ENCODE measurements at places on chromosomes 1 and 21. TPM values are rescaled to one million over a fixed set of nuclear protein-coding genes. Genes with fewer than 3 reads are reported as not detected.

- no peak for DNase-seq
Observed at GRCh38 chr1:62325081-62325480, 5.8 kb upstream of the KANK4 start.

DNA sequence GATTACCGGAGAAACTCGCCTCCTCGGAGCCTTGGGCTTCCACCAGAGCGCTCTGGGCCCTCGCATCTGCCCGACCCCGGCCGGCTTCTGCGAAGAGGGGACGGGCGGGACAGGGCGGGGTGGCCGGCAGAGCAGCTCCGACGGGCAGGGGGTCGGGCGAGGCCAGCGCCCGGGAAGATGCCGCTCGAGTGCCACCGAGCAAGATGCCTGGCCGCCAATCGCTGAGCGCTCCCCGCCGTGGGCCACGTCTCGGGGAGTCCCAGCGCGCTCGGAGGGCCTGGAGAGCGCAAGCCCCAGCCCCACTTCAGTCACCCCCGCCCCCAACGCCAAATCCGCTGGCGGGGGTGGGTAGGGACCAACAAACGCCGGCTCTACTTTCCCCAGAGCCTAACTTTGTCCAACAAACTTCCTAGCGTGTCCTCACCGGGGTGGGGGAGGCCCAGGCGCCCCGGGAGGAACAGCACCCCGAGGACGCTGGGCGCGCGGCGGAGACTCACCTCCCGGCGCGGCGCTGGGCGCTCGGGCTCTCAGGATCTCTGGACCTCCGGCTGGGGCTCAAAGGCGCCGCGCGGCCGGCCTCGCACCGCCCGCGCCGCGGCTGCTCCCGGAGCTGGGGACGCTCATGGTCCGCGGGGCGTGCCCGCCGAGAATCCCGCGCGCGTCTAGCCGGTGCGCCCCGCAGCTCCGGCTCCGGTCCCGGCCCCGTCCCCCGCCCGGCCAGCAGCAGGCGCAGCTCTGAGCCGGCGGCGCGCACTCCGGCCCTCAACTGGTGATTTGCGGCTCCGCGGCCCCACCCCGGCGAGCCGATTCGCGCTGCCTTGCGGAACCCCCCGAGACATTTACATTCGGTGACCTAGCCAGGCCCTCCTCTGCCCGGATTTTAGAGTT, at the start of gene BCAR3:
Gene BCAR3 (minus strand): TSS at position 737 of the 888 bp plus-strand sequence. CDS start 6,907 bp downstream, outside the sequence.
- no peak for DNase-seq

GRCh38 chr1:31981972-31982371, 31.7 kb upstream of the KHDRBS1 start:
- no peak for DNase-seq

Gene GATAD2B
- 18.7 TPM for total RNA-seq

Gene NASP
- 64.5 TPM for total RNA-seq

Gene GJA4
- 4.0 TPM for total RNA-seq

- DNase-seq, result no peak
Observed at GRCh38 chr1:246782120-246782900, 58.1 kb downstream of the SCCPDH start.

GRCh38 chr1:242651817-242652216, 127.3 kb upstream of the PLD5 start:
- DNase-seq, result no peak

DNA sequence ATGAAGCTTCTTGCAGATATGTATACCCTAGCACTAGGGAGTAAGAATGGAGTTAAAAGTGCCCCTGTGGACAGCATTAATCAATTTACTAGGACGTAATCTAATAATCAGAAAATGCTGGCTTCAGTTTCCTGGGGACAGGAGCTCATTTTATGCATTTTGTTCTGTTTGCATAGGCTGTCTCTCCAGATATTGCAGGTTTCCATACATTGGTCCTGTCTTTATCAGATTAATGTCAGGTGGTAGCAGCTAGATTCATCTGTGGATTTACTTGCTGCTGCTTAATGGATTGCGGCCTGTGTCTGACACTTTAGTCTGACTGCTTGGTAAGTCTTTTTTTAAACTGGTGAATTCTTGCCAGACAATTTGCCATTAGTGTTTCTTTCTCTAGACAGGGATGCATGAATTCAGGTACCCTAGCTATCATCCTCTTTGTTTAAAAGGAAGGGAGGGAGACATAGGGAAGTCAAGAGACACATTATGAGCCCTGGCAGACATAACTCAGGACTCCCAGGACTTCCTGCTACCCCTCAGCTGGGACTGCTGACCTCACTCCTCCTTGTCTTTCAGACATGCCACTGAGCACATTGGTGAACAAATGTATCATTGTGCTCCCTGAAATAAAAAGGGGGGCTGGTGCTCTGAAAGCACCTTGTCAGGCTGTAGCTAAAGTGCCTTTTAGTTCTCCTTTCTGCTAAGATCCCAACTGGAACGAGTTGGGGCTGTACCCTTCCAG, 47.7 kb downstream of the NOS1AP start:
- DNase-seq, result no peak

GRCh38 chr1:82899017-82899416, 1098.3 kb downstream of the ADGRL2 start:
- DNase-seq, result no peak

- no peak for DNase-seq
Observed at GRCh38 chr1:161085165-161085564, 4.2 kb downstream of the NECTIN4 start.

DNA sequence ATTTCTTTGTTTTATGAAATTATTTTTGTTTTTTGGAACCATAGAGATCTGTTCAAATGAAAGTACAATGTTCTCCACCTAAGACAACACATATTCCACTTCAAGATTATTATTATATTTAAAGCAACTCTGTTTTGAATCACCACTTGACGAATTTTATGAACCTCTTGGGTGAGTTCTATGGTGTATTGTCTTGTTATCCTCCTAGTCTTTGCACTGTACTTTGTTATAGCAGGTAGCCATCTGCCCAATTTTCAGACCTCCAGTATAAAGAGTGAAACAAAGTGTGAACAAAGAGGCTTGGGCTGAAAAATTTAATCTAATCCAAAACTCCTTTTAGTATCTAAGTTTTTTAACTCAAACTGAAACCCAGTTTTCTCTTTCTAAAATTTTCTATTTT, 71.0 kb downstream of the LRRC7 start:
- DNase-seq, result no peak

Gene SPRR2A
- total RNA-seq, result not detected

Gene NPPB
- 1.5 TPM for total RNA-seq

Gene ADGRB2
- total RNA-seq, result 41.5 TPM

- DNase-seq, result no peak
Observed at GRCh38 chr1:208728815-208729214, 484.6 kb upstream of the PLXNA2 start.

DNA sequence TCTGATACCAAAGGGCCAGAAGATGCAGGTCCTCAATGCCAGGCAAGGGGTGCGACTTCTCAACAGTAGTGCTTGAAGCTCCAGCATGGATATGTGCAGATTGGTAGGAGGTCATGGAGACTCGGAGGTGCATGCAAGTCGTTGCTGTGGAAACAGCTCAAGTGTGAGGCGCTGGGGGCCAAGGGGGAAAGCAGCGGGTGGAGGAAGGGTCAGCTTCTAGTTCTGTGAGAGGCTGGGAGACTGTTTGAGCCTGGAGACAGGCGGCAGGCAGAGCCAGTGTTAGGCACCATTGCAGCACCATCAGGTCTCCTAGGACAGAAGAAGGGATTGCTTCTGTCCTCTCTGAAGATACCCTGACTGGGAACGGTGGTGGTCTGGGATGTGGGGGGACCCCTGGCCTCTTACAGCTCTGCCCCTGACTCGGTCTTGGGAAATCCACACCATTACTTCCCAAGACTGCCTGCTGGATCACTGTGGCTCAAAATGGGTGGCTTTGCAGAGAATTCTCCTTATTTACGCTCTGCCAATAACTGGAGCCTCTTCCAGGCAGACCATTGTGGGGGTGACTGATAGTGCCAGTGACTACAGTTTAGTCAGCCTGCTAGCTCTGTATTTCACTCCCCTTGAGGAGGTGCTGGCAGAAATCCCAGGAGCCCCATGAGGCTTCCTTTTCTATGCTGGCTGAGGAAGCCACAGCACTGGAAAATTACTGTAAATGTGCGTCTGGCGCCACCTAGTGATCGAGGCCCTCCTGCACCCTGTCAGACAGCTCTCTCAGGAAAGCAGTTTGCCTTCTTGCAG, 46.3 kb upstream of the VANGL1 start:
- peak; percentile 78 for DNase-seq

- no peak for DNase-seq
Observed at GRCh38 chr1:164733070-164733469, 174.1 kb downstream of the PBX1 start.

GRCh38 chr1:41294216-41294615, 52.1 kb upstream of the SCMH1 start:
- DNase-seq, result no peak

GRCh38 chr1:70945251-70945650, 102.4 kb downstream of the PTGER3 start:
- DNase-seq, result no peak

DNA sequence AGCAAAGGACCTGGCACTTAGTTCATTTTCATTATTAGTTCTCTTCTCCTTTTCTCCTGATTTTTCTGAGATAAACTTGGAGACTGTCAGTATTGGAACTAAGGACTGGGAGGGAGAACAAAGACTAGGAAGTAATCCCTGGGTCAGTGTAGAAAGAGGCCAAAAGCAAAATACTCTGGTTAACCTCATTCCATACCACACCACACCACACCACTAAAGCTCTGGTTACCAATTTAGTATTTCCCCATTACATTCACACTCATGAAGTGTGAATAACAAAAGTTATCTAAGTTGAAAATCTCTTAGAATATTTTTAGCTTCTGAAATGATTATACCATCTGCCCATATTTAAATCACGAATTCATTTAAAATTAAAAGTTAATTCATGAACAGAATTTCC, 68.9 kb upstream of the DMRTA2 start:
- no peak for DNase-seq

Gene SGIP1
- total RNA-seq, result 24.0 TPM

Gene DIO1
- total RNA-seq, result 0.11 TPM

Gene C1orf94
- 0.40 TPM for total RNA-seq

DNA sequence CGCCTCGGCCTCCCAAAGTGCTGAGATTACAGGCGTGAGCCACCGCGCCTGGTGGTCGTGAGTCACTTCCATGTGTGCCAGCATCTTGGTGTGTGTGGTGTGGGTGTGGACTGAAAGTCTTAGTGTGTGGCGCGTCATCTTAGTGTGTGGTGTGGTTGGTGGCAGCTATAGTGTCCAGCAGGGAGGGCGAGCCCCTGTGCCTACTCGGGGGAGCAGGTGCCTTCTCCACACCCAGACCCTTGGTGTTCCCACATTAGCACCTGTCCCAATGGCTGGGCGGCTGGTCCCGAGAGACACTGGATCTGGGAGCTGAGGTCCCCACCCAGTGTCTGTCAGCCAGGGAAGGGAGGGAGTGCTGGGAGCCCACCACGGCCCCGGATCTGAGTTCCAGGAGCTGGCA, 2.8 kb downstream of the SCNN1D start:
- DNase-seq, result no peak

- no peak for DNase-seq
Observed at GRCh38 chr1:40385437-40386358, 12.2 kb downstream of the SMAP2 start.

DNA sequence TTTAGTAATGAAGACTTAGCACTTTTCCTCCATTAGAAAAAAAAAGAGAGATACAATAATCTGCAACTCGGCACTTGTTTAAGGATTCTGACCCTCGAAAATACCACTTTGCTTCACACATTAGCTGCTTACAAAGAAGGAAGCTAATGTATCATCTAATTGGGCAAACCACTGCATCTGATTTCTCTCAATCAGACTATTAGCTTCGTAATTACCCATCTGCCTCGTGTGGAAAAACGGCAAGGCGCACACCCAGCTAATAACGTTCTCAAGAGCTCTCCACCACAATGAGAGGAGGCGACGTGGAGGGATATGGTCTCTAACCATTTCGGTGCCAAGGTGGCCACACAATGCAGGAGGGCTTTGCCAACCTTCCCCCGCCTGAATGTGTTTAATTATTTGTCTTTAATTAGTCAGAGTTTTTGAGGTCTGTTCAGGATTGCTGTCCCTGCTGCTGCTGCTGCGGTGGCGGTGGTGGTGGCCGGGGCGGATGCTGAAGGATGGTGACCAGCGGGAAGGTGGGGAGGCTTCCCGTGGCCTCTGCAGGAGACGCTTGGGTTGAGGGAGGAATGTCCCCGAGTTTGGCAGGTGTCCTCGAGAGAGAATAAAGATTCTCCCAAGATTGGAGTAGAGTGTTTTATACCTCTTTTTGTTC, 374.5 kb downstream of the RPS6KC1 start:
- no peak for DNase-seq

- no peak for DNase-seq
Observed at GRCh38 chr21:44552681-44553080, 1.4 kb upstream of the KRTAP10-2 start.

GRCh38 chr1:21653744-21654100, 15.4 kb downstream of the RAP1GAP start:
- peak; percentile 90 for DNase-seq

- DNase-seq, result no peak
Observed at GRCh38 chr1:95304803-95305202, 70.8 kb downstream of the RWDD3 start.

DNA sequence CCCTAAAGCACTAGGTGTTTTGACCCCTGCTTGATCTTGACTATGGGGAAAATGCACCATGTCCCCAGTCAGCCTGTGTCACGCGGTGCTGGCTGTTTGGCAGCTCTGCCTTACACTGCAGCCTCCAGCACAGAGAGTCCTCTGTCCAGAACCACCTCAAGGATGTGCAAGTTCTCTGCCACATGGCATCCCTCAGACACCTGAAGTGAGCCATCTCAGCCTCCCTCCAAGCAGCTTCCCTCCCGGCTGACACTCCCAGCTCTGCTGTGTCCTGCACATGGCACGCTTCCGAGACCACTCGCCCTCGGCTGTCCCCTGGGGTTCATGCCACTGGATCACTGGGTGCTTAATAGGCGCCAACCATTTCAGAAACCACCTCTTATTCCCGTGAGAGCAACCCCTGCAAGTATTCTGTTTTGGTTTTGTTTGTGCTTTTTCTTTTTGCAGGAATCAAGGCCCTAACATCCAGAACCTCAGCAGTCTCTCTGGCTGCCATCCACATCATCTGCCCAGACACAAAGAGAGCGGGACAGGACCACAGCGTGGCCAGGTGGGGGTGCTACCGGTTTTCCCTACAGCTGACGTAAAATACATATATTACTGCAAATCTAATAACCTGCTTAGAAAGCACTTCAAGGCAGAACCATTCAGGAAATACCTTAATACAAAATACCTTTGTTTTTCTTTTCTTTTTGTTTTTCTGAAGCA, 45.7 kb downstream of the CAPZB start:
- peak; percentile 78 for DNase-seq

Gene VAMP3
- 64.6 TPM for total RNA-seq

Gene C1orf210
- total RNA-seq, result 0.10 TPM

Gene TTC39A
- 11.4 TPM for total RNA-seq

- DNase-seq, result no peak
Observed at GRCh38 chr21:36127977-36128376, 6.9 kb upstream of the CBR3 start.

DNA sequence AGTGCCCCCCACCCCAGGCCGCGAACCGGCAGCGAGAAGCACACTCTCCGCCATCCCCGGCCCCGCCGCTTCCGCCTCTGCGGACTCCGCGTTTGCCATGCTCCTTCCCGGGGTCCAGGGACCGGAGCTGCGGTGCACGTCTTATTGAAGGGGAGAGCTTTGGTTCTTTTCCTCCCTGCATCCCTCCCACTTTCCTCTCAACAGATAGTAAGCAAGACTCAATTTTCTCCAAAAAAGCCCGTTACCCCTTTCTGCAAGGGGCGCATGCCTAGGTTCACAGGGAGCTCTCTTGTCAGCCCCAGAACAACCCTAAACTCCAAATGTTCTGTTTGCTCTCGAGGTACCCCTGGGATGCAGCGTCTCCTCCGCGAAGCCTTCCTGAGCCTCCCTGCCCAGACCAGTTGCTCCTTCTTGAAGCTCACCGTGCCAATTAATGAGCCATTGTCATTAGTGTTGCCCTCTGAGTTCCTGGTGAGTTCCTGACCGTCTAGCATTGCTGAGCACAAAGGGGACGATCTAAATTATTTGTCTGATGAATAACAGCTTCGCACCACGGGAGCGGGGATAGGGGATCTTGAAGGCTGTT, 8.1 kb downstream of the FOXD3 start:
- DNase-seq, result no peak
